H54 (cell line): ENCODE measurements at places on chromosomes 3 and 15.

DNA sequence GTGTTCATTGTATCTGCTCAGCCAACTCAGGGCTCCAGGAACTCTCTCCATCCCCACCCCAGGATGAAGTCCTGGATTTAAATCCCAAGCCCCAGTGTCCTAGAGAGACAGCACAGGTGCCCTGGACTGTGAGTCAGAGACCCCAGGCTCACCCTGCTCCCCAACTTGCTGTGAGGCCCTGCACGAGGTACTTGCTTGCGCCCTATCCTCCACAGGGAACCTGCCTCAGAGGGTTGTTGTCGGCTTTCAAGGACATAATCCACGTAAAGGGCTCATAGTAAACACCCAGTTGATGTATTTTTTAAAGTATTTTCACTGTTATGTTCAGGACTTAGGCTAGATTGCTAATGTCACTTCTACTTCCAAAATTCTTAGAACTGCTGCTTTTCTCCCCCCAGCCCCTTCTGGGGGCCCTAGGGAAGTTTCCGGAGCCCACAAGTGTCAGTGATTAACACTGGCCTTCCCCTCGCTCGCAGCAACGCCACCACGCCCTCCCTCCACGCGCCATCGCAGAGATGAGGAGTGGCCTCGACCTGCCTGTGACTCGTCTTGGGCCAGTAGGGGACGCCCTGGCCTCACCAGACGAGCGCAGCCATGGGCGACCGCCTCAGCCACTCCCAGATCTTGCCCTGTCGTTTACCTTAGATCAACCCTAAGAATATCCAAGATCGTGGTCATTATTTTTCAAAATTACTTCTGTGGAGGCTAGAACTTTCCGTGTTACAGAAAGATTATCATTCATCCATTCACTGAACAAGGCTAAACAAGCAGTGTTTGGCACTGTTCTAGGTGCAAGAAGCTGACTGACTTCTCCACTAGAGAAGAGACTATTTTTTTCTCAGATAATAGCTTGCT lies 6.0 kb upstream of the SRP14 start:
- peak; percentile 84 for DNase-seq

GRCh38 chr15:24943361-24943760 lies 11.4 kb upstream of the SNRPN start:
- DNase-seq = no peak

GRCh38 chr15:64681424-64682024 lies 93.9 kb downstream of the RBPMS2 start:
- peak; percentile 52 for DNase-seq

DNA sequence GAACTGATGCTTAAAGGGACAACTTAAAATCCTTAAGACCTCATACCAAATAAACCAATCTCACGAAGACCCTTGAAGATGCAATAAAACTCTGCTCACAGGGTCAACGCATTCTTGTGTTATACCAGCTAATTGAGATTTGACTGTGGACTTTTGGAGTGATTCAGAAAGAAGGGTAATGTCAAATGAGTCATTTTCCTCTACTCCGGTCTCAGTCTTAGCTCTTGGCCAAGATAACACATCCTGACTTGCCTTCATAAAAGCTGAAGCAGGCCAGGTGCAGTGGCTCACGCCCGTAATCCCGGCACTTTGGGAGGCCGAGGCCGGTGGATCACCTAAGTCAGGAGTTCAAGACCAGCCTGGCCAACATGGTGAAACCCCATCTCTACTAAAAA lies 3.8 kb downstream of the PKM start:
- DNase-seq = no peak

DNA sequence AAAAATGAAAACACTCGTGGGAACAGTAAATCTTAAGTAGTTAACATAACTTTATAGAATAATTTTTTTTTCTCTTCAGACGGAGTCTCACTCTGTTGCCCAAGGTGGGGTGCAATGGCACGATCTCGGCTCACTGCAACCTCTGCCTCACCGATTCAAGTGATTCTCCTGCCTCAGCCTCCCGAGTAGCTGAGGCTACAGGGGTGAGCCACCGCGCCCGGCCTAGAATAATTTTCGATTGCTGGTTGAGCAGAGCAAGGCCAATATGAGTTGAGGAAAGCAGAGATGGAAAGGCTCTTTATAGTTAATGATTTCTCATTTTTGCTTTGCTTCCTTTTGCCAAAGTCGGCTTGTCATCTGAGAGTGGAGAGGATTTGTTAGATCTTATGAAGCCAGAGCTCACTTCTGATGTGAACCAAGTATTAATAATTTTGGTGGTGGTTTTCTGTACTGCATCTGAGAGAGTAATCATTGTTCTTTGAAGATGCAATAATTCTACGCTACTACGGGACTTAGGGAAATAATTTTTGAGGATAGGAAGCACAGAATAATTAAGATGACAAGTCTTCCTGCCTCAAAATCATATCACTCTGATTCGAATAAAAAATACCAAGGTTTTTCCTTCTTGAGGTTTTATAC lies 1.6 kb upstream of the GOLM2 start:
- DNase-seq = no peak

GRCh38 chr15:58463815-58464650 lies 32.2 kb downstream of the LIPC start:
- DNase-seq = no peak

DNA sequence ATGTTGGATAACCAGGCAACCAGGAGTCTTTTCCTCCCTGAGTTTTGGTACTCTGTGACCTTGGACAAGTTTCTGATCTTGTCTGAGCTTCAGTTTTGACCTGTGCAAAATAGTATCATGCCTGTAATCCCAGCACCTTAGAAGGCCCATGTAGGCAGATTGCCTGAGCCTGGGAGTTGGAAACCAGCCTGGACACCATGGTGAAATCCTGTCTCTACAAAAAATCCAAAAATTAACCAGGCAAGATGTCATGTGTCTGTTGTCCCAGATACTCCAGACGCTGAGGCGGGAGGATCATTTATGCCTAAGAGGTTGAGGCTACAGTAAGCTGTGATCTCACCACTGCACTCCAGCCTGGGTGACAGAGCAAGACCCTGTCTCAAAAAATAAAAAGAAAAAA lies 114.8 kb downstream of the IL12A start:
- DNase-seq = no peak

GRCh38 chr3:181770296-181770695 lies 58.6 kb downstream of the SOX2 start:
- DNase-seq = no peak

DNA sequence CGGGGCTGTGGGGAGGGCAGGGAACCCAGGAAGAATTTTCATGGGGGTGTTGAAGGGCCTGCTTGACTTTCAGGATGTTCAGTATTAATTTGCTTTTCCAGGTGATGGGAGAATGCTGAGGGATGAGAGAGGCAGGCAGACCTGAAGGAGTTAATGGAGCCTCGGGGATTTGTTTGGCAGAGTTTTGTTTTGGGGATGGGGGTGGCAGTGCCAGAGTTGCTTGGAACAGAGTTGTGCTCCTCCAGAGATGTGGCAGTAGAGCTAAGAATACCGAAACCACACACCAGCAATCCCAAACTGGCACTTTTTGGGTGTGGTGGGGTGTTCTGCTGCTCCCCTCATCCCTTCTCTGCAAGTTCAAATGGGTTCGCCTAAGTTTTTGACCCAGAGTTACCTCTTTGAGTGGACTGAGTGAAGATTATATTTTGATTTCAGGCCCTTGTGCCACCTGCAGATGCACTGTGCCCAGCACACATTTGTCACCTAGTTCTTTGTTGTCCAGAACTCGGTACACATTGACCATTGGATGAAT lies 1.6 kb downstream of the BOC start:
- DNase-seq = peak; percentile 14

DNA sequence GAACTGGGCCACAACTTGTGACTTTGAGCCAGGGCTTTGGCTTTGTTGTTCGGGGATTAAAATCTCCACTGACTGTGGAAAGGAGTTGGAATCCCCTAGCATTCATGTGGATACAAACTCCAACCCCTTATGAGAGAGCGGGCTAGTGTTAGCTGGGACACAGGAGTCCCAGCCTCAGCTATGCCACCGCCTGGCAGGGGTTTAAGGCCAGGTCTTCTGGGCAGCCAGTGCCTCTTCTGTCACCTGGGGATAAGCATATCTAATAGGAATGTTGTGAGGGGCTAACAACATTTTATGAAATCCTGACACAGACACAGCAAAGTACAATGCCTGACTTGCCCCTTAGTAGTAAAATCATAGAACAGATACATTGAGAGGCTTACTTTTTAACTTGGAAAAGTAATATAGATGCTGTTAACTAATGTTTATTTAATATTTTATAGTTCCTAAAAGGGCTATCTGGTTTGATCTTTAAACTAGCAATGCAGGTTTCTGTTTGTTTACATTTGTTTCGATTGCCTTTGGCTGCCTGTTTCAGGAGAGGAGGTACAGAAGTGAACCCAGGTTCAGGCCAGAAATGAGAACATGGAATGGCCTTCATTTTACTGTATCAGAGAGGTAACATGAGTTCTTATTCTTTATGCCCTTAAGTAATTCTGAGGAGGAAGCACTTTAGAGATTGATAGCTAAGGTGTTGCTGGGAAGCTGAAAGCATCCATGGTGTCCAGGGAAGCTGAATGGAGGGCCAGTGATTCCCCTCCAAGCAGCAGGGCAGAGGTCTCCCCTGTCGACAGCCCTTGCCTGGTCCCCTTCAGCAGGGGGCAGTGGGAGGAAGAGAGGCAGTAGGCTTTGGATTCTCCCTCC lies 8.7 kb downstream of the GPR160 start:
- DNase-seq = no peak

- DNase-seq = no peak
These were observed 290.7 kb downstream of the VPS13C start for GRCh38 chr15:61769557-61769956.

DNA sequence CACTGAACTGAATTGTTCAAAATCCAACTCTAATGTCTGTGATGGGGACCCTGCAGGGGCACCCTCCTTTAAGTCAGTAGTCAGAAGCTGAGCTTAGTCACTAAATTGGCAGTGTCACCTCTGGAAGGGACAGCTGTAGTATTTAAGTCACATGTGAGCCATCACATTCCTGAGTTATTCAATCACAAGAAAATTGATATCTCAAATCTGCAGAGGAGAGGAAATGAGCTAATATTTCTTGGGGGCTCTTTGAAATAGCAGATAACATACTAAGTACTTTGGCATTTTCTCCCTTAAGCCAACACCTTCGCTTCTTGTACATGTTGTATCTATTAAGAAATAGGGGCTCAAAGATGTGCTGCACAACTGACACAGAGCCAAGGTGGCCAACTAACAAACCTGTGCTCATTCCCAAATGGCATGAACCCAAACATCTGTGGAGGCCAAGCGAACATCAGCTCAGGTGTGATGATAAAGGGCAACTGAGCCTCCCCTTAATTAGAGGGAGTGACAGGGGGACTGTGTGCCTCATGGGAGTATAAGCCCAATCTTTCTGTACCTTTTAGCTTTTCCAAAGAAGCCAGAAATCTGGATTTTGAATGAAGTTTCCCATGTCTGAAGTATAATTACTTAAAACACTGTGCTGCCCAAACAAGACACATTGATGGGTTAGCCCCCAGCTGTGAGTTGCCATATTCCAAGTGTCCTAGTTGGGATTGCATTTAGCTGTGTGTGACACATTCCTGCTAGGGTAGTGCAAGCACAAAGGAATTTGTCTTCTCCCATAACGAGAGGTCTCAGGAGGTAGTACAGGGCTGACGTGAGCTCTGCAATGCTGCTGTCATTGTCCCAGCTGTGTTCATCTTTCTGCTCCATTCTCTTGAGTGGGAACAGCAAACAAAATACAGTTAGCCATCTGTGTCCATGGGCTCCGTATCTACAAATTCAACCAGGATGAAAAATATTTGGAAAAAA lies 63.3 kb downstream of the ABHD5 start:
- peak; percentile 34 for DNase-seq

DNA sequence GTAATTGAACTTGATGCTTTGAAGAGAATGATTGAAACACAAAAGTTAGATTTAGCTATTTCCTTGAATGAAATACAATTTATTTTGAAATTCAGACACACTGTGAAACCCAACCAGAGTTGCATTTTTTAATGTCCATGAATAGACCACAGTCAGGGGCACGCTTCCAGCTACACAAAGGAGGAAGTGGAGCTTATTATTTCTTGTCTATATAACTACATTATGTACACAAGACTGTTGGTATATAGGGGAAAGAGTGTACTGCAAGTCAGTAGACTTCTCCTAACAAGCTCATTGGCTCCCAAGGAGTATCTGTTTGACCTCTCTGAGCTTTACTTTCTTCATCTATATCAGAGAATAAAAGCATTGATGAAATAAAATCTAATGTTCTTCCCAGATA lies 326.2 kb downstream of the RYR3 start:
- no peak for DNase-seq

GRCh38 chr3:122636697-122637096 lies 43.9 kb upstream of the PARP14 start:
- DNase-seq = no peak

GRCh38 chr3:45646051-45646585 lies 43.1 kb upstream of the SACM1L start:
- DNase-seq = no peak

GRCh38 chr3:155271343-155271613 lies 22.2 kb downstream of the STRIT1 start:
- DNase-seq = no peak

- no peak for DNase-seq
These were observed 92.9 kb downstream of the THRB start for GRCh38 chr3:24401811-24402185.

- no peak for DNase-seq
These were observed 67.0 kb downstream of the CSNK1G1 start for GRCh38 chr15:64288999-64289398.

DNA sequence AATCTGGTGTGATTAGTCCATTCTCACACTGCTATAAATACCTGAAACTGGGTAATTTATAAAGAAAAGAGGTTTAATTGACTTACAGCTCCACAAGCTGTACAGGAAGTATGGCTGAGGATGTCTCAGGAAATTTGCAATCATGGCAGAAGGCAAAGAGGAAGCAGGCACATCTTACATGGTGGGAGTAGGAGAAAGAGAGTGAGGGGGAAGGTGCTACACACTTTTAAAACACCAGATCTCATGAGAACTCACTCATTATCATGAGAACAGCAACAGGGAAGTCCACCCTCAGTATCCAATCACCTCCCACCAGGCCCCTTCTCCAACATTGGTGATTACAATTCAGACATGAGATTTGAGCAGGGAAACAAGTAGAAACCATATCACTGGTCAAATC lies 24.0 kb upstream of the ACP3 start:
- no peak for DNase-seq

DNA sequence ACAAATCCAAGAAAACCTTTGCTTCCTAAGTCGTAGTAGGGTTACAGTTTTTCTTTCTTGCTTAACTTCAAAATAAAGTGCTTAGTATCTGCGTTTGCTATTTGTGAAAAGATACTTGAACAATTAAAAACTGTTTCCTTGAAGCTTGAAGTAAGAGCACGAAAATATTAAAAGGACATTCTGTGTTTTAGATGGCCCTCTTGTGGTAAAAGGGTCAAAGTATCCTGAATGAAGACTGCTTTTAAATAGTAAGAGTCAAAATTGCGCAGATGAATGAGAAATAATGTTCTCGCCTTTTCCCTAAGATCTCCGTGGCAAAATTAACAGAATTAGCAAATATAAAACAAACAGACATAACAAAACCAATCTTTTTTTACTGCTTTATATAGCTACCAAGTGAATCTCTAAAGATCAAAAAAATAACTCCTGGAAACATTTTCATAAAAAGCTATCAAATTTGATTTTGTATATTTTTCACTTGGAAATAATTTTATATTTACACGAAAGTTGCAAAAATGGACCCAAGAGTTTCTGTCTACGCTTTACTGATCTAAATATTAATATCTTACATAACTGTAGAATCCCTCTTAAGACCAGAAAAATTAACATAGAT lies 175.4 kb downstream of the MBNL1 start:
- no peak for DNase-seq

- no peak for DNase-seq
These were observed 8.6 kb upstream of the TNK2 start for GRCh38 chr3:195916991-195917390.
